Activated T-cell treated with anti-CD3 and anti-CD28 coated beads, Interleukin-2, amount 50 U/mL, for 1 hour (primary cell): ENCODE measurements at places on chromosomes 3 and 15.

DNA sequence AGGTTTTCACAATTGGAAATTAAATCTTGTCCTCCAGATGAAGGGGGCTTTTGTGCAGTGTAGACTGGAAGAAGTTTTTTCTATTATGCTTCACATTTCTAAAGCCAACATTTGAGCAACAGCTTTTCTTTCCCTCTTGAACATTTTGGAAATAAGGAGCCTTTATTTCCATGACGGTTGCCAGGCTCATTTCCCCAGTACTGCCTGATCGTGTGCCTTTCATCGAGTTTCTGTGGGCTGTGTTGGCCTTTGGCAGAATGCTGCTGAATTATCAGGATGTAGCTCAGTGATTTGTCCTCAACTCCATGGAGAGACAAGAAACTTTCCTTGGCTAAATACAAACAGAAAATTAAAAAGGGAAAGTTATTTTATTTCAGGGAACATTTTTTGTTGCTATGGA lies 314.8 kb upstream of the LRRC3B start:
- no peak for DNase-seq

DNA sequence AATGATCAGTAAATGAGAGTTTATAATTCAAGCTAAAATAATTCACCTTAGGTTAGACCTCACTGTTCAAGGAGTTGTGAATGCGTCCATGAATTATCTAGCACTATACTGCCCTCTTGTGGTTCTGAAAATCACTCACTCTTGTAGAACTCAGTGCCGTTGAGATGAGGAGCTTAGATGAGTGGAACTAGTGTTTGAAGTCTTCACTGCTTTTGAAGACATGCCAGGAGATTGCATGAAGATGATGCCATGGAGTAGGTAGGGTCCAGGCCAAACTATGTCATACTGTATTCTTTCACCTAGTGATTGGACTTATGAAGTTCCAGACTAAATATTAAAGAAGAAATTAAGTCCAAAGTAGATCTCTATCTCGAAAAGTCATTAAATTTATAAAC lies 28.8 kb downstream of the LYSMD4 start:
- DNase-seq, result no peak

DNA sequence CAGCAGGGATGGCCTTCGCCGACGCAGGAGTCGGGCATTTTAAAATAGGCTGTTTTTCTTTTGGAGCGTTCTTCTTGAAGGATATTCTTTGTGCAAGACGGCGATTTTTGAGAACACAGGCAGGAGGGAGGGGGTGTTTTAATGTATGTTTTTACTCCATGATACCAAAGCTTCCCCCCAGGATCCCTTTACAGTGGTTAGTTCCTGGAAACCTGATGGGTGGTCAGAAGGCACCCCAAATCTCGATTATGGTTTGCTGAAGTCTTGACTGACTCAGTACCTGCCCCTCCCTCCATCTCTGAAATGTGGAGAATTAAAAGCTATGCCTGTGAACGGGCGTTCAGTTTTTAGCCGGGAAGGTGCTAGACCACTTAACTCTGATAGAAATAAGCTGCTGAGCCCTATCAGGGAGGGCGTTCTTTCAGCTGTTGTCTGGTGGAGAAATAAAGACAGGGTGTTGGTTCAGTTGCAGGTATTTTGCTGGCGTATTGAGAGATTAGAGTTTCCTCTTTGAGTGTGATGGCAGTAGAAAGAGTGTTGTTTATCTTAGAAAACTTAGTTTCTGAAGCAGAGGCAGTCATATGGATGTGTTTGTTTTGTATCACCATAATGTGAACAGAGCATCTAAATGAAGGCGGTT lies 3.4 kb downstream of the IGF1R start:
- no peak for DNase-seq

GRCh38 chr15:75656331-75656730 lies 8.6 kb downstream of the SNX33 start:
- no peak for DNase-seq

GRCh38 chr3:196706731-196707130 lies 5.3 kb downstream of the CEP19 start:
- DNase-seq, result no peak

GRCh38 chr3:37739579-37740290 lies 121.9 kb upstream of the CTDSPL start:
- DNase-seq, result no peak
